ENCODE measurements at places on chromosomes 12 and 14.

- DNase-seq: no peak
These were observed 82.6 kb upstream of the USP44 start for GRCh38 chr12:95633732-95634465.

DNA sequence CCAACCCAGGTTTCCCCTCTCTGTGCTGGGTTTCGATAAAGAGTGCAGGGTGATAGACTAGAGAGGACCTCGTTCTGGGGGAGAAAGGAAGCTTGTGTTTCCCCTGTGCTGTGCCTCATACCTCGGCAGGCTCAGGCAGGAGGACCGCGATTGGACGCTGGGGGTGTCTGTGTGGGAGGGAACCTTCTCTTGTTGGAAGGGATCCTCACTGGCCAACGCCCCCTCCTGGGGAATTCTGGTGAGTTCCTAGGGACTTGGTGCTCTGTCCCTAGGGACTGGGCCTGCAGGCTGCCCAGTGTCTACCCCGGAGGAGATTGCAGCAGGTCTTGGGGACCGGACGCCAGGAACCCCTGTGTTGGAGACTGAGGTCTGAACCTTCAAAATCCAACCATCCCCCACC is 157.4 kb upstream of the PRMT8 start:
- DNase-seq: no peak

DNA sequence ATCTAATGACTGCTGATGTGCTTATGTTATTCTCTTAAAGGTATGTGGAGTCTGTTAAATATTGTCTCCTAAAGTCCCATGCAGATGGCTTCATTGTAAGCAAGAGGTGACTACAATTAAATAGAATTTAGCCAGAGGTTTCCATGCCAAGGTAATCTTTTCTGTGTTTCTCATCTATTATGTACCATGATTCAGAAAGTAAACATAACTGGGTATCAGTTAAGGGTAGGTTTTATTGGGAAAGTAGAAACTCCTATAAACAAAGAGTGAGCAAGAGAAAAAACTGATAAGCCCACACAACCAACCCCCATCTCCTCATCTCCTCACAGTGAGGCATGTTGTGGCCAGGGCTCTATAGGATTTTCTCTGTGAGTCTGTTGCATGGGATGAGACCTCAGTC is 611.7 kb downstream of the SNAPC1 start:
- no peak for DNase-seq

DNA sequence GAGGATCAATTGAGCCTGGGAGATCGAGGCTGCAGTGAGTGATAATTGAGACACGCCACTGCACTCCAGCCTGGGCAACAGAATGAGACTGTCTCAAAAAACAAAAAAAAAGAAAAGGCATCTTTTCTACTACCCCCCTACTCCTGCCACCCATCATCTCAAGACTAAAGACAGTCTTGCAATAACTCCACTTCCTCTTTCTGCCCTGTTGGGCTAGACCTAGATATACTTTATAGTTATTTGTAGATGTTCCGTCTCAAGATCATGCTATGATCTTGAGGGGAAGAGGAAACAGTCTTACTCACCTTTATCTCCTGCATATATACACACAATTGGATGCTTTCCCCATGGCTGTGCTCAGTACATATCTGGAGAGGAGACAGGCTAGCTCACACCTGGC is 12.1 kb upstream of the ESPL1 start:
- no peak for DNase-seq

DNA sequence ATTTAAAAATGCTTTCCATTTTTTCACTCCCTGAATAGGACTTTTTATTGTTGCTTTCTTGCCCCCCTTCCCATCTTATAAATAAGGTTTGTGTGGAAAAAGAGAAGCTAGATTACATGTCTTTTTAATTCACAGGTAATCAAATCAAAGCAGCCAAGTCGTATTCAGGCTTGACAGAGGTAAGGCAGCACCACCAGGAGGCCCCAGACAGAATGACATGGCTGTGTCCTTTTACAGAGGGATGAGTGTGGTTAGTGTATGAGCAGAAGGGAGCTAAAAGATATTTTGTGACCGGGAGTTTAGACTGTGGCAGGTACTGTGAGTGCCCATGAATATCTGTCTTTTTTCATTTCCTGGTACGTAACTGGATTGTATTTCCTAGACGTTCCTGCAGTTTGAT is 596.1 kb downstream of the ETNK1 start:
- DNase-seq: no peak

DNA sequence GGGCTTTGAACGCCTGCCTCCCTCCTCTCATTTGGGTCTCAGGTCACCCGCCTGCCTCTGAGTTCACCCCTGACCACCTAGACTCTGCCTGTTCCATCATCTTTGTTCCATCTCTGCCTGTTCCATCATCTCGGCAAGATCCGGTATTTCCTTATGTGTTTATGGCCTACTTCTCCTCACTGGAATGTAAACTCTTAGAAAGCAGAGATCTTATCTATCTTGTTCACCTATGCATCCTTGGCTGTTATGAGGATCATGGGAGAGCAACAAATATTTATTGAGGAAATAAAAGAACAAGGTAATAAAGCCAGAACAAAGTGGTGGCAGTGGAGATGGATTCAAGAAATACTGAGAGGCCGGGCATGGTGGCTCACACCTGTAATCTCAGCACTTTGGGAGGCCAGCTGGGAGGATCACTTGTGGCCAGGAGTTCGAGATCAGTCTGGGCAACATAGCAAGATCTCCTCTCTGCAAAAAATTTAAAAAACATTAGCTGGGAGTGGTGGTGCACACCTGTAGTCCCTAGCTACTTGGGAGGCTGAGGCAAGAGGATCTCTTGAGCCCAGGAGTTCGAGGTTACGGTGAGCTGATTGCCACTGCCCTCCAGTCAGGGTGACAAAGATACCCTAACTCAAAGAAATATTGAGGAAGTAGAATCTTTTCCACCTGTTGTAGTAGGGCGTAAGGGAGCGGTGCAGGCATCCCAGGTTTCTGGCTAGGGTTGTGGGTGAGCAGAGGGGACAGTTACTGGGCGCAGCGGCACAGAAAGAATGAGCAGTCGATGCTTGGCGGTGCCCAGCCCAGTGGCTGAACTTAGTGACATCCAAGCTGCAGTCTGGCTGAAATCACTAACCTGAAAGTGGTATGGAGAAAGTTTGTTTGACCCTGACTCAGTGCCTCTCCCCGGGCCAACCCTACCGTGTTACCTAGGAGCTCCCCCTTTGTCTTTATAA is 1.7 kb upstream of the KLC1 start:
- DNase-seq: no peak

GRCh38 chr12:48982397-48983080 is 4.4 kb downstream of the WNT1 start:
- DNase-seq: no peak

- DNase-seq: no peak
These were observed 124.4 kb downstream of the TPH2 start for GRCh38 chr12:72063073-72063472.

- no peak for DNase-seq
These were observed 382.3 kb downstream of the ALG10 start for GRCh38 chr12:34404377-34405285.

DNA sequence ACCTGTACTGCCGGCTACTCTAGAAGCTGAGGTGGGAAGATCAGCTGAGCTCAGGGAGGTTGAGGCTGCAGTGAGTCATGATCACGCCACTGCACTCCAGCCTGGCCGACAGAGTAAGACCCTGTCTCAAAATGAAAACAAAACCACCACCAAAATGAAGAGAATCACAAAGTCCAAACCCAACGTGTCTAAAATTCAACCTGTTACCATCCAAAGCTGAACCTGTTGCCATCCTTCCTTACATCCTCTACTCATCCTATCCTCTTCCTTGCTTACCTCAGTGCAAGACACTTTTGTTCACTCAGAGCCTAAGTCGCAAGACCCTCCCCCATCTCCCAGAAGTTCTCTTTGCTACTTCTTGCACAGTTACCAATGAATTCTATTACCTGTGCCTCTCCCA is 299.7 kb downstream of the ATP23 start:
- DNase-seq: no peak

- peak; percentile 52 for DNase-seq
These were observed at the start of gene C14orf132 for GRCh38 chr14:96038920-96039632. C14orf132 (plus strand) TSS chr14:96039362; CDS start chr14:96039501, 139 bp downstream.

- DNase-seq: no peak
These were observed 766 bp downstream of the RERG start for GRCh38 chr12:15220451-15220850.

- no peak for DNase-seq
These were observed 770.7 kb downstream of the BCL11B start for GRCh38 chr14:98501335-98501734.

- no peak for DNase-seq
These were observed 136.4 kb upstream of the LGR5 start for GRCh38 chr12:71303199-71303598.

GRCh38 chr14:23162800-23163199 is 20.7 kb downstream of the SLC7A8 start:
- no peak for DNase-seq

DNA sequence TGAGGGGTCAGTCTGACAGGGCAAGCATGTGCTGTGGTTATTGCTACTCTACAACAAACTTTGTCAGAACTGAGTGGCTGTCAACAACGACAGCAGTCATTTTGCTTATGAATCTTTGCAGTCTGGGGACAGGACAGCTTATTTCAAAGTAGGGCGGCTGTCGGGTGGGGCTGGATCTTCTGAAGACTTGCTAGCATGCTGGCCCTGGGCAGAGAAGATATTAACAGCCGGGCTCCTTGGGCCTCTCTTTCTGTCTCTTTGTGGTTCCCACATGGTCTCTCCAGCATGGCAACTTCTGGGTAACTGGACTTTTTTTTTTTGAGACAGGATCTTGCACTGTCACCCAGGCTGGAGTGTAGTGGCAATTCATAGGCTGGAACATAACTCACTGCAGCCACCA is 33.9 kb upstream of the ALDH2 start:
- DNase-seq: no peak

GRCh38 chr14:55107766-55108554 is 21.1 kb upstream of the LGALS3 start:
- DNase-seq: no peak

DNA sequence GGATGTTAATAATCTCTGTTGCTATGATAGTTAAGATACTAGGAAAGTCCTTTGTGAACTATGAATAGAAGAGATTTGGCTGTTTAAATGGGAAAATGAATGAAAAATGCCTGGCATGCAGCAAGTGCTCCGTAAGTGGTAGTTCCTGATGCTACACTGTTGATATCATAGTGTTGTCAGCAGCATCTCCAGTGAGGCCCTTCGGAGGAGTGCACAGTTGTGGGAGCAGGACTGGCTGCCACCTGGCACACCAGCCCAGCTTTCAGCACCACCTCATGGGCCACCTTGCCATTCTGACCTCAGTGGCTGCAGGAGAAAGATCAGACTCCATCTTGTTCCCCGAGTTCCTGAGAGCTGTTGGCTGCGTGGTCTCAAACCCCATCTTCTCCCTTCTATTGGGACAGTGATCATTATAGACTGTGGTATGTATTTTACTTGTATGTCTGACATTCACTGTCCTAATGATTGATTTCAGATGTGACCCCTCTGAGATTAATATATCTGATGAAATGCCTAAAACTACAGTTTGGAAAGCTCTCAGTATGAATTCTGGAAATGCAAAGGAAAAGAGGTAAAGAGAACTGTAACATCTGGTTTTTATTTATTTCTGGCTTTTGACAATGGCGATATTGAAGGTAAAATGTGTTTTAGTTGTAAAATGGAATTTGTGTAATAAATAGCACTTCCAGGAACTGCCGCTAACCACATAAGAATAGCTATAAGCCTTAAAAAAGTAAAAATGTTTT is 80.9 kb downstream of the SLC4A8 start:
- DNase-seq: no peak

DNA sequence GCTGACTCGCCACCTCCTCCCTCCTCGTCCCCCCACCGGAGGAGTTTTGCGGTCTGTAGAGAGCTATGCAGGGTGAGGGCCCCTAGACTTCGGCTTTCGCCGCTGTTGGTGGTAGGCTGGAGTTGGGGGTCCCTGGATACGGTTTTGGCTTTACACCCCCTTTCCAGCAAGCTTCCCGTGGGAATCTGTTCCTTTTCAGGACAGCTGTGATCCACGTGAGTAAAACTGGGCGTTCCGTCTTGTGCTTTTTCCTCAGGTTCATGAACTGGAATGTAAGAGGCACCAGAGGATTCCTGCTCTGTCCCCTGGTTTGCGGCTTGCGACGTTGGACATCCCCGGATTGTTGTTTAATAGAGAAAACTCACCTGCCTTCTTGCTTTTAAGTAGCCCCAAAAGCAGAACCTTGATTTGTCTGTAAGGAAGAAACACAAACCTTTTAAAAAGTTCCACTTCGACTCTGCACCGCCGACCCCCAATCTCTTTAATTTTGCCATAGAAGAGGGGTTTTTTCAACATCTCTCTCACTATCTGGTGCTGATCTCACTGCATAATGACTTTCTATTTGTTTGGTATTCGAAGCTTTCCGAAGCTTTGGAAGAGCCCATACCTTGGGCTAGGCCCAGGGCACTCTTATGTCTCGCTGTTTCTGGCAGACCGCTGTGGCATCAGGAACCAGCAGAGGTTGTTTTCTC is 490 bp downstream of the PRORP start:
- no peak for DNase-seq

GRCh38 chr12:121787063-121788025 is 6.1 kb downstream of the RHOF start:
- no peak for DNase-seq

DNA sequence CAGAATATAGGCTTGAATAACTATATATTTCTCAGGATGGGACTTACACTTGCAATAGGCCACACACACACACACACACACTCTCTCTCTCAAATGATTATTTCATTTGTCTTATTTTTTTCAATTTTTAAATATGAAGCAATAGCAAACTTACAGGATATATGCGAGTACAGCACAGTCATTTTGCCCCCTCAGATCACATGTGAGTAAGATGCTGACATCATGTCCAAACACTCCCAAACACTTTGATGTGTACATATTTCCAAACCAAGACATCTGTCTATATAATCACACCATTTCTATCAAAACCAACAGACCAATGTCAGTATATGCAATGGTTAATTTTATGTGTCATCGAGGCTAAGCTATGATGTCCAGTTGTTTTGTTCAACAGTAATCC is 1535.9 kb upstream of the FLRT2 start:
- DNase-seq: no peak

DNA sequence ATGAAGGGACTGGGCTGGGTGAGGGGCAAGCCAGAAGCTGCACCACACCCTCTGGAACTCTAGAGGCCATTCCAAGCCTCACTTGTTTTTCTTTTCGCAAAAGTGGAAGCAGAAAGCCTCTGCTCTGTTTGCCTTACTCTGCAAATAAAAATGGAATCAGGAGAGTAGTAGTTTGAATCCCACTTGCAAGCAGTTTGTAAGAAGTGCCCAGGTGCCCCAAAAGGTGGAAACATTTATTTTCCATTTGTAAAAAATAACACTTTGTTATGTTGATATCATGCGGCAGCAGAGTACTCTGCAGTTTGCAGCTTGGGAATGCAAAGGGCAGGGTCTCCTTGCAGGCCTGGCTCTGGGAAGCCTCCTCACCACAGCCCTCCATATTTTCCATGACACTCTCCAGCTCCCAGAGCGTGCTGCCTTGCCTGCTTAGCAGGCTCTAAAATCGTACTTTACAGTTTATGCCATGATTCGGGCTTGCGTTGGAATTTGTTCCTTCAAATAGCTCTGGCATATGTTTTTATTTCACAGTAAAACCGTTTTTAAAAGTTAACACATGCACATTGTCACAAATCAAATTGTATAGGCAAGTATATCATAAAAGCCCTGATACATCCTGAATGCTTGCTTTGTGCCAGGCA is 20.0 kb downstream of the TUNAR start:
- DNase-seq: no peak

- DNase-seq: no peak
These were observed 92.9 kb downstream of the ERGIC2 start for GRCh38 chr12:29288031-29288430.

GRCh38 chr14:106304271-106304670 is 777.9 kb downstream of the TMEM121 start:
- DNase-seq: no peak
